ENCODE measurements at places on chromosomes 2 and 18. TPM values are rescaled to one million over a fixed set of nuclear protein-coding genes. Genes with fewer than 3 reads are reported as not detected.

DPYSL5 gene
- total RNA-seq, result not detected

PID1 gene
- 51.4 TPM for total RNA-seq

STON1 gene
- 35.2 TPM for total RNA-seq

RGPD4 gene
- total RNA-seq, result 0.23 TPM

NOSTRIN gene
- 70.0 TPM for total RNA-seq

DNA sequence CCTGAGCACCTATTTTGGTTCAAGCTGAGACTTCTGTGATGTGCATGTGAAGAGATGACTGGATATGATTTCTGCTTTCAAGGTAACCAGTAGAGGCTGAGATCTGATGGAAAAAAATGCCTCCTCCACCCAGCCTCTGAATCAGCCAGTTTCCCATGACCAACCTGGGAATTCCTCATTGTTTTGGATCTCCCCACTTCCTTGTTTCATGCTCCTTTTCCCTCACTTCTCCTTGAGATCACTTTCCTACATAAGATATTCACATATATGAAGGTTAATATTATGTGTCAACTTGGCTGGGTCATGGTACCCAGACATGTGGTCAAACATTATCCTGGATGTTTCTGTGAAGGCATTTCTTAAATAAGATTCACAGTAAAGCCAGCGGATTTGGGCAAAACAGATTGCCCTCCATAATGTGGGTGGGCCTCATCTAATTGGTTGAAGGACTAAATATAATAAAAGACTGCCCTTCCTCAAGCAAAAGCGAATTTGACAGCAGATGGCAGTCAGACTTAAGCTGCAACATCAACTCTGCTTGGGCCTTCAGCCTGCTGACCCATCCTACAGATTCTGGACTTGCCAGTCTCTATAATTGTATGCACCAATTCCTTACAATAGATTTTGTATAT lies 379.4 kb downstream of the TNS1 start:
- H3K4me3 ChIP-seq, result no peak overlapping the region
- H3K36me3 ChIP-seq, result no peaks in the 10 kb centered on the region
- no peak overlapping the region for H3K27ac ChIP-seq
- no peaks in the 10 kb centered on the region for H3K27me3 ChIP-seq
- no peak for DNase-seq
- H3K4me1 ChIP-seq, result peaks cover 15% of the 10 kb centered on the region

DNA sequence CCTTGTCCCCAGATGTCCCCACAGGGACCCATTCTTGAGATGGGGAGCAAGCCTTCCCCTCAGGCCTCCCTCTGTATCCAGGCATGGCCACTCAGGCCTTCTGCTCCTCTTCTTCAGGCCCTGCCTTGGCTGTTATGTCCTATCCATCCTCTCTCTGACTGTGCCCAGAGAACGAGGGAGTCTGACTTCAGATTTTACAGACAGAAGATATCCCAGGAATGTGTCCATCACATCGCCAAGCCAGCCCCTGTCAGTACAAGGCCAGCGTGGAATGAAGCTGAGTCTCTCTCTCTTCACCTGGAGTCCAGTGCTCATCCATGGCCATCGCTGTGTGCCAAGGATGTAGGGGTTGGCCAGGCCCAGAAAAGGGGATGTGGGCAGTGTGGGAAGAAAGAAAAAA lies 57.6 kb downstream of the SDC1 start:
- no peak overlapping the region for H3K4me3 ChIP-seq
- no peaks in the 10 kb centered on the region for H3K36me3 ChIP-seq
- no peaks in the 10 kb centered on the region for H3K27me3 ChIP-seq
- no peak overlapping the region for H3K27ac ChIP-seq
- DNase-seq, result no peak
- no peaks in the 10 kb centered on the region for H3K4me1 ChIP-seq

GRCh38 chr2:217715484-217715883 lies 287.3 kb downstream of the TNS1 start:
- no peaks in the 10 kb centered on the region for H3K36me3 ChIP-seq
- no peak overlapping the region for H3K4me3 ChIP-seq
- peaks cover 11% of the 10 kb centered on the region for H3K4me1 ChIP-seq
- no peak for DNase-seq
- no peak overlapping the region for H3K27ac ChIP-seq

DNA sequence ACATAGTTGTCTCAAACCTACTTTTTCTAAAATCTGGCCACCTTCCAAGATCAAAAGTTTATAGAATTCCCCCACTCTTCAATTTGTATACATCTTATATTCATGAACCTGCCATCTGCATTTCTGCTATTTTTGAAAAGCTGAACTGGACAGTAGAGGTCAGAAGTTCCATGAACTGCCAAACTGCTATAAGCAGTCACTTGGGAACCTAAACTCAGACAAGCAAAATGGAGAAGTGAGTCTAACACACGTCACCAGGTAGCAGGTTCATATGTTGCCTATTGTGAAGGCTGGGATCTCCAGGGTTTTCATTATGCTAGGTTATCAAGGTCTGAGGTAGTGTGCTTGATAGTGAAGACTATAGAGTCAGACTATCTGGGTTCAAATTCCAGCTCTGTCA lies 2.0 kb upstream of the MYO1B start:
- no peak overlapping the region for H3K4me3 ChIP-seq
- no peak for DNase-seq
- no peaks in the 10 kb centered on the region for H3K27me3 ChIP-seq

DNA sequence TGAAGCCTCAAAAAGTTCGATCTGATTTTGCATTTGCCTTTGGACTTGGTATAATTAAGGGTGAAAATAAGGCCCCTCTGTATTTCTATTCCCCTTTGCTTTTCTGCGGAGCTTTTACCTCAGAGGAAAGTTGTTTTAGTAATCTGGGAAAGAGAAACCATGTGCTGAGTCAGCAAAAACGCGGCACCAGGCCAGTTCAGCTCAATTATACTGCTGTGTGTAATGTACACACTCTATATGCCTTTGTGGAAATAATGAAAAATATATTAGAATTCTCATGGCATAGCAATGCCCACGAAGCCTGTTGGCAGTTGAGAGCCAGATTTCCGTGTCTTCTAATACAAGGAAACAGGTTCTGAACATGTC lies 161.9 kb upstream of the SIX2 start:
- no peak overlapping the region for H3K4me3 ChIP-seq
- H3K27me3 ChIP-seq, result peaks cover 63% of the 10 kb centered on the region
- H3K4me1 ChIP-seq, result peaks cover 12% of the 10 kb centered on the region
- DNase-seq, result no peak
